Gastrocnemius medialis (tissue), 4 donors: ENCODE measurements at places on chromosomes 7 and 10. TPM values are rescaled to one million over a fixed set of nuclear protein-coding genes. Genes with fewer than 3 reads are reported as not detected.

DNA sequence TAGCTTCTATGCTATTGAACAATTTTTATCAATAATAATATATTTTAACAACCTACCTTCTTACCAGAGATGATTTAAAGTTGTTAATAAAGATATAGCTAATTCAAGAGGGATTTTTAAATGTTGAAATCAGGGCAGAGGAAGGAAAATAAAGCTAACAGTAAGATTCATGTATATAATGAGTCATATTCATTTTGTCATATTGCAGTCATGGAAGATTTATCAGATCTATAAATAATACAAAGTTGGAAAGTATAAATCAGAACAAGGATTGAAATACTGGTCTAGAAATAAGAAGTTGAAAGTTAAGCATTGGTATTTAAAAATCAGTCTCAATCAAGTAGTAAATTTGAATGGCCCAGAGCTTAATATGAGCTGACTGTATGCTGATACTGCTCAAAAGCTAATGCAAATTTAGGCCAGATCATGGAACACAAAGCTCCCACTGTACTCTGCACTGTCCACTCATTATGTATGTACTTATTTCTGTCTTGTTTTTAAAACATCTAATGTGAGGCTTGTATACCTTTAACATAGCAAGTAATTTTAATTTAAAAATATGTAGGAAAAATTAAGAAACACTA is 196.9 kb downstream of the ZEB1 start:
- no peak for DNase-seq

GRCh38 chr10:6279540-6280267 is 77.0 kb downstream of the PFKFB3 start:
- DNase-seq, result no peak

GIMAP7 gene
- total RNA-seq, result 6.6 TPM

LAMB1 gene
- total RNA-seq, result 14.5 TPM

DNA sequence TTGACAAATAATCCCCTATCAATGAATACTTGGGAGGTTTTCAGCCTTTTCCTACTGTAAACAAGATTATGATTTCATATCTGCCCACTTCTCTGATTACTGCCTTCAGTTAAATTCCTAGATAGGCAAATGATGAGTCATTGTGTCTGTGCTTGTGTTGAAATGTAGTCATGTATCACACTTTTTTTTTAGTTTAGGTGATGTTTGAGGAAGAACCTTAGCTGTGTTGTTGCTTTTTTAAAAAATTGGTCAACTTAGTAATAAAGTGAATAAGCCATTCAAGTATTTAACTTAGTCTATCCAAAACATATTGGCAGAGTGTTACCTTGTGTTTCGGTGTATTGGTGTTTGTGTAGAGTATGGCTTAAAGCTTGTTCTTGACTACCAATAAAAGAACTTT is 60.0 kb downstream of the WAC start:
- no peak for DNase-seq

DNA sequence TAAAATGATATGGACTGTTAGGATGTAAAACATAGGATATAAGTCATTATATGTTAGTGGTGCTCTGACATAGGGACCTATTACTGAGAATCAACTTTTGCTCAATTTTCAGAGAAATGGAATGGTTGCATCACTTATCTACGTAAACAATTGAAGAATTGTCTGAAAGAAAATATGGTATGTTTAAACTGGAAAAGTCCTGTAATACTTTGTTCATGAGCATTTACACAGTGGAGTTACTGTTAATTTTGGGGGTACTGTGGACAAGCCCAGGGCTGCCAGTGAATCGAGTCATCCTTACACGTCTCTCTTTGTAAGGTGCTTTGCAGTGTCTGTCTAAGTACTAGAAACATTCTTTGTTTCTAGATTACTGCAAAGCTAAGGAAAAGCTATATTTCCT is 152.0 kb downstream of the ZNF22 start:
- no peak for DNase-seq

AKR1C4 gene
- total RNA-seq, result not detected

KNDC1 gene
- not detected for total RNA-seq

PDGFA gene
- 26.6 TPM for total RNA-seq

GRCh38 chr10:109899356-109900331 is 23.7 kb downstream of the XPNPEP1 start:
- DNase-seq, result peak; percentile 38

DNA sequence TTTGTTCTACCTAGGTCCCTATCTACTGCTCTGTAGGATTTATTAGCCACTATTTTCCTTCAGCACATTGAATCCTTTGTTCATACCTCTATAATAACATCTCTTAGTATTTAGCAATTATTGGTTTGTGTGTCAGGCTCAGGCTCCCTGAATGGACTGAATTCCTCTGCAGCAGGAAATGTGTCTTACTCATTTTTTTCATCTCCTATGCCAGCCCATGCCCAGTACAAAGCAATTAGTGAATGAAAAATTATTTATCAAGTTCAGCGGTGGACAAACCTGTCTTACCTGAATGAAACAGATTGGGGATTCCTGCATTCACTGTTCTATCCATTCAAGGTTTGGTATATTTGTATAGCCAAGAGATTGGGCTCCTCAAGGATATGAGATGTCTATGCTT is 53.7 kb downstream of the C1GALT1 start:
- DNase-seq, result no peak

GRCh38 chr7:100120733-100121036 is 1.3 kb downstream of the CNPY4 start:
- DNase-seq, result no peak

WBP1L gene
- 140 TPM for total RNA-seq

SEMA3D gene
- not detected for total RNA-seq

- no peak for DNase-seq
These were observed 31.1 kb upstream of the COMMD3 start for GRCh38 chr10:22285130-22285529.

MAGI2 gene
- 1.0 TPM for total RNA-seq

DKK1 gene
- not detected for total RNA-seq

CAMK1D gene
- 0.55 TPM for total RNA-seq

- DNase-seq, result no peak
These were observed 2.1 kb downstream of the CNNM2 start for GRCh38 chr10:102919992-102920739.

SGCE gene
- 8.6 TPM for total RNA-seq

DNA sequence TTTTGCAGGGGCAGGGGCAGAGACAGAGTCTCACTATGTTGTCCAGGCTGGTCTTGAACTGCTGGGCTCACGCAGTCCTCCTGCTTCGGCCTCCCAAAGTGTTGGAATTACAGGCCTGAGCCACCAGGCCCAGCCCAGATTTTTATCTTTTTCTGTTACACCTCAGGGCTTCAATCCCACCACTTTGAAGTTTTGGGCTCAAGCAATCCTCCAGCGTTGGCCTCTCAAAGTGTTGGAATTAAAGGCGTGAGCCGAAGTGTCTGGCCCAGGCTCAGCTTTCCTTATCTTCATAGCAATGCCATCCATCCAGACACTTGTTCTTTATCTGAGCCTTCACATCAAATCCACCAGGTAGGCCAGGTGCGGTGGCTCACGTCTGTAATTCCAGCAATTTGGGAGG is 4.1 kb downstream of the TAF6 start:
- DNase-seq, result no peak

CAV2 gene
- total RNA-seq, result 14.7 TPM

TMEM236 gene
- total RNA-seq, result 0.98 TPM

DNA sequence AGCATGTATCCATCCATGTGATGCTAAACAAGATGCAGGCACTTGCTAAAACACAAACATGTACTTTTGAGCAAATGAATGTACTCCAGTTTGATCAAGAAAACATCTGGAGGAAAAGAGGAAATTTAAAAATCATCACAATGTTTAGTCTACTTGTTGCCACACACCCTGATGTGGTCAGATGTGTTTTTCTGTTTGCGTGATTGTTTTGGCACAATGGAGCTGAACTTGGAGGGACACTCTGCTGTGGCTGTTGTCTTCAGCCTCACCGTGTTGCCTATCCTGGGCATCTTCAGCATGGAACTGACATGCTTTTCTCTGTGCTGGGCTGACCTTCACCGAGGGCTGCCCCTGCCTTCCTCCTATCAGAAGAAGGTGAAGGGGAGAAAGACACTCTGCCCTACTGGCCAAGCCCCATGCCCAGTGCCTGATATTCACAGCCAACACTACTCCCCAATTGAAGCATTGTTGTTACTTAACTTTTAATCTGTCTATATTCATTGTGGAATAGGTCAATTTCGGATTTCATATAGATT is 268.3 kb upstream of the IGFBP3 start:
- DNase-seq, result no peak

ACTA2 gene
- 85.4 TPM for total RNA-seq

GRCh38 chr7:17070231-17070708 is 188.5 kb upstream of the AGR3 start:
- no peak for DNase-seq

GRCh38 chr10:13869295-13869664 is 282.5 kb downstream of the PRPF18 start:
- no peak for DNase-seq

GRCh38 chr7:88204525-88205110 is 15.2 kb downstream of the SRI start:
- no peak for DNase-seq

THNSL1 gene
- 1.8 TPM for total RNA-seq

DNA sequence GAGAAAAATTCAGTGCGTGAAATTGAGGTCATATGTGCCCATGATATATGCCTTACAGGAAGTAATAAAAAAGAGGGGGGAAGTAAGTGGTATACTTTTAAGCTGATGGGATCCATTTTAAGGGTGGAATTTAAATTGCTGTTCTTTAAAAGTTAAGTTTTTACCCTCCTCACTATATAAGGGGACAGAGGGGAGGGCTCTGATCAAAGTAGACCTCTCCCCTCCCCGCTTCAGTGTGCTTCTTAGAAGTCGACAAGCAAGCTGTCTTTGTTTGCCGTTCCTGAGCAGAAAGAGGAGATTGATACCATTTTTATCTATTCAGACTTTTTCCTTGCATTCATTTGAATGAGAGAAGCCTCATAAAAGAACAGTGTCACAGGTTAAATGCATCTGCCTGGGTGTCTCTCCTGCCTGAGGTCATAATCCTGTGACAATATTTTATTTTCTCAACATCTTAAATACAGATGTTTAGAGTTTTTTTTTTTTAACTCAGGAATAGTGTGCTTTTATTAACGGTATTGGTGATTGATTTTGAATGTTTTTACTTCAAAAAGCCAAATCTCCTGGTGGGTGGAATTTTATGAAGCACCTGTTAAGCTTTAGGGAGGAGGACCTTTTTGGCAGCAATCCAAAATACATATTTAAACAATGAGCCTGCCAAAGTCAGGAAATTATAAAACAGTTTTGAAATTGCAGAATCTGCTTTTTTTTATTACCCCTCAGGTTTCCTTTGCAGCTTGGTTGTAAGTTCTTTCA is 141.7 kb downstream of the KAT6B start:
- no peak for DNase-seq

C10orf62 gene
- 0.41 TPM for total RNA-seq

HOXA2 gene
- not detected for total RNA-seq

- DNase-seq, result no peak
These were observed 60.6 kb downstream of the PRF1 start for GRCh38 chr10:70541736-70542564.

DNA sequence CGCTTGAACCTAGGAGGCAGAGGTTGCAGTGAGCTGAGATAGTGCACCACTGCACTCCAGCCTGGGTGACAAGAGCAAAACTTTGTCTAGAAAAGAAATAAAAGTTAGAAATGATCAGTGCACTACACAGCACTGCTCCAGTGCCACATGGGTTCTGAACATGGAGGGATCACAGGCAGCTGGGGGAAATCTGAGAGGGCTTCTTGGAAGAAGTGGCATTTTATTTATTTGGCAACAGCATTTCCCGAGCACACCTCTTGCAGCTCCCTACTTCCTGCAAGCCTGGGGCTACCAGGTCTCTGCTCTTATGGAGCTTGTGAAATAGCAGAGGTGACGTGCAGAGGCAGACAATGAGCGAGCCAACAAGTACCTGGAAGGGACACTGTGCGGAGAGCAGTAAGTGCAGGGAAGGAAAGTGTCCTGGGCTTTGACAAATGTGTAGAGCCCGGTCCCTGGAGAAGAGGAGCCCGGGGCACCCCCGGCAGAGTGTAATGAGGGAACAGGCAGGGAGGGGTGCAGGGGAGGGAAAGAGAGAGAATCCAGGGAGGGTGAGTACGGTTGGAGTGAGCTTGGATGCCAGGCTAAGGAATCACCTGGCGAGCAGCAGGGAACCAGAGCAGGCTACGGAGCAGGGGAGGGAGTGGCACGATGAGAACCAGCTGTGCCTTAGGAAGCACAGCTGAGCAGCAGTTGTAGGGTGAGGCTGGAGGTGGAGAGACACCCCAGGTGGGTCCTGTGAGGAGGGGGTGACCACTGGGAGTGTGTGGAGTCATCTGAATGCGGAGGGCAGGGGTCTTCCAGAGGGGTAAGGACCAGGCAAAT is 104.6 kb upstream of the CTBP2 start:
- DNase-seq, result no peak

- no peak for DNase-seq
These were observed 3.1 kb downstream of the PALS2 start for GRCh38 chr7:24576171-24577025.

HTRA1 gene
- total RNA-seq, result 15.1 TPM

DNA sequence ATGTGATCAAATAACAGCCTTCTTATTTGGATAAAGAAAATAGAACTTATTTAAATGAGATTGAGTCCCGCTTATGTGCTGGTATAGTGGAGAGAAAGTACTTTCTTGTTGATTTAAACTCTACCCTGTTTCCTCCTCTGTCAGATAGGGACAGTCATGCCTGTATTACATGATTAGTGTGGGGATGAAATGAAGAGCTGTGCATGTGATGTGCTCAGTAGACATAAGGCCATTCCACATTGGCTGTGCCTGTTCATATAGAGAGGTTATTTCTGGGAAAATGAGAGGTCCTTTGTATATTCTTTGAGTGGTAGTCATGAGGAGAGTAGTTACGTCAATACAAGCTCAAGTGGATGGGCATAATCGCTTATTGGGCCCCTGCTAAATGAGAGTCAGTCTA is 5.7 kb downstream of the MTURN start:
- no peak for DNase-seq

- DNase-seq, result no peak
These were observed 16.7 kb upstream of the CCDC3 start for GRCh38 chr10:13018171-13018570.

TRDMT1 gene
- total RNA-seq, result 4.7 TPM

DNA sequence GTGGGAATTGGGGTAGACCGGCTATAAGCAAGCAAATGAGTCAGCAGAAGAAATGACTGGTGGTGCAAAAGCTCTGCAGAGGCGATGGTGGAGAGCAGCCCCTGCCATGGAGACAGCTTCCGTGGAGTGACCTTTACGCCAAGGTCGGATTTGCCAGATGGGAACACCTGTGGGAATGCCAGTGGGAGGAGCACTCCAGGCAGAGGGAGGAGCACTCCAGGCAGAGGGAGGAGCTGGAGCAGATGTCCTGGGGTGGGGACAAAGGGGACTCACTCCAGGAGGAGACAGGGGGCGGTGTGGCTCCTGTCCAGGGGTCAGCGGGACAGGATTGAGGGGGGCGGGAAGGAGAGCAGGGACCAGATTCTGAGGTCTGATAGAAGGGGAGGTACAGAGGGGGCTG is 258.8 kb upstream of the CTBP2 start:
- DNase-seq, result no peak

GRCh38 chr10:69709366-69709941 is 79.4 kb downstream of the FAM241B start:
- DNase-seq, result no peak

DNA sequence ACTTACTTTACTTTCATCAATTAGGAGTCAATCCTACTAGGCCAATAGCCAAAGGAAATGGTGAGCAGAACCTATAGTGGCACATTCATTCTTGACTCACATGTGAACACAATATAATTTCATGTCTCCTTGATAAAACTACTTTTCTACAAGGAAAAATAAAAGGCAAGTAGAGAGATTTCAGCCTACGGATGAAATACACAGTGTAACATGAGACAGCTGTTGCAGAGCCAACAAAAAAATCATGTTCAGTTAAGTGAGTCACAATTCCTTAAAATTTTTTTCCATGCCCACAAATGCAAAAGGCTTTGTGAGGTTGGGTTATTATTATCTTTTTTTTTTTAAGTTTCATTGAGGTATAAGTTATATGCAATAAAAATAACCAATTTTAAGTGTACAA is 54.8 kb downstream of the GPR141 start:
- DNase-seq, result no peak
